ENCODE measurements at places on chromosomes 16 and 17.

DNA sequence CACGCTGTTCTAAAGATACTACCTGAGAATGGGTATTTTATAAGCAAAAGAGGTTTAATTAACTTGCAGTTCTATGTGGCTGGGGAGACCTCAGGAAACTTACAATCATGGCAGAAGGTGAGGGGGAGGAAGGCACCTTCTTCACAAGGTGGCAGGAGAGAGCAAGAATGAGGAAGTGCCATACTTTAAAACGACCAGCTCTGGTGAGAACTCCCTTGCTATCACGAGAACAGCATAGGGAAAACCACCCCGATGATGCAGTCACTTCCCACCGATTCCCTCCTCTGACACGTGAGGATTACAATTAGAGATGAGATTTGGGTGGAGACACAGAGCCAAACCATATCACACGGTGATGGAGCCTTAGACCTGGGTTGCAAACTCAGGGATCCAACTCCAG, 317.5 kb upstream of the EEF2KMT start:
- no peak for DNase-seq

- no peak for DNase-seq
Observed at GRCh38 chr16:27851586-27851985, 211.9 kb downstream of the GSG1L start.

DNA sequence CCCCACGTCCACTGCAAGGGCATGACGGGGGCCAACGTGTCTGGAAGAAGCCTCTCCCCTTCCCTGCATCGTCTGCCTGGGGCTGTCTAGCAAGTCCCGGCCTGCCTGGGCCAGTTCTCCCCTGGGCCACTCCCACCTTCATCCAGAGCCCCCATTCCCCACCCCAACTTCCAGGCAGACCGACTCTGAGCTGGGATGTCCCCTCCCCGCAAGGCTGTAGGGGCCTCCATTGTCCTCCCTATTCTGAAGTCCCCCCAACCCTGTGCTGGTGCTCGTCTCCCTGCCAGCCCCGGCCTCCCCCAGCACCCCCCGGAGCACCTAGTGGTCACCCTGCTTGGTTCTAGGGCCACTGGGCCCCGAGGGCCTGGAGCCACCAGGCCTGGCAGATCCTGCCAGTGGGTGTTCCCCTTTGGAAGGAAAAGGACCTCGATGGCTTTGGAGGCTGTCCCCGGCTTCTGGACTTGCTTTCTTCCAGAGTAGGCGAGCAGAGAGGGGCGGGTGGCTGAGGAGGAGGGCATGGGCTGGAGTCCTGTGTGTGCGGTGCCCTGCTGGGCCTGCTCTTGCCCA, 4.8 kb downstream of the GLIS2 start:
- DNase-seq, result no peak

DNA sequence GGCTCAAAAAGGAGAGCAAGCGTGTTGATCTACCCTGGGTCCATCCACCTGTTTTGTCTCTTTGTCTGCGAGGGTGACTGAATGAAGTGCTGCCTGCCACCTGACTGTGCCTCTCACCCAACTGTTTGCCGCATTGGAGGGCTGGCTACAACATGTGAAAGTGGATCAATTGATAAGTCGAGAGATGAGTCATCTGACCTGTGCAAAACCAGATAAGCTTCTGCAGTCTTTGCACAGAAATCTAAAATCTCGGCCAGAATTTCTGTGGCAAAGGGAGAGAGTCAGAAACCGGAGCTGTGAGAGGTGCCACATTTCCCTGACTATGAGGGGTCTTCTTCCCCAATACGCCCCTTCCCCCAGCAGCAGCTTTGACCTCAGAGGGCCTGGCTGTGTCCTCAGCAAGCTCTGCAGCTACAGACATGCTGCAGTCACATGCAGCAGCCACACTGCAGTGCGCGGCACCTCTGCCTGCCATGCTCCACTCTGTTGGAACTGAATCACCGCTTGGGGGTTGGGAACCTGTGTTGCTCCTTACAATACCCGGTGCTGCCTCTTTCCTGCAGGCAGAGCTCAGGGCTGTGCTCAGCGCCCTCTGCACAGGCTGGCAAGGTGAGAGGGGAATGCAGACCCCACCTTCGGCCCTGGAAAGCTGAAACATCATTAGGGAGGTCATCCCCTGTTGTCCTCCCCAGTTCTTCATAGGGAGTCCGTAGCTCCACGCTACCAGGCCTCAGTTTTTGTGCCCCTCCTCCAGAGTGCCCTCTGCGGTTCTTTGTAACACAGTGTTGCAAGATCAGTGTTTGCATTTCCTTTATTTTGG, 16.2 kb upstream of the HAS3 start:
- DNase-seq, result no peak

- no peak for DNase-seq
Observed at GRCh38 chr17:17540278-17540906, 44.2 kb upstream of the RASD1 start.

GRCh38 chr17:17681187-17681743, at the start of gene RAI1:
RAI1 (plus strand) TSS chr17:17681458; CDS start chr17:17792949, 111,491 bp downstream.
- peak; percentile 82 for DNase-seq

DNA sequence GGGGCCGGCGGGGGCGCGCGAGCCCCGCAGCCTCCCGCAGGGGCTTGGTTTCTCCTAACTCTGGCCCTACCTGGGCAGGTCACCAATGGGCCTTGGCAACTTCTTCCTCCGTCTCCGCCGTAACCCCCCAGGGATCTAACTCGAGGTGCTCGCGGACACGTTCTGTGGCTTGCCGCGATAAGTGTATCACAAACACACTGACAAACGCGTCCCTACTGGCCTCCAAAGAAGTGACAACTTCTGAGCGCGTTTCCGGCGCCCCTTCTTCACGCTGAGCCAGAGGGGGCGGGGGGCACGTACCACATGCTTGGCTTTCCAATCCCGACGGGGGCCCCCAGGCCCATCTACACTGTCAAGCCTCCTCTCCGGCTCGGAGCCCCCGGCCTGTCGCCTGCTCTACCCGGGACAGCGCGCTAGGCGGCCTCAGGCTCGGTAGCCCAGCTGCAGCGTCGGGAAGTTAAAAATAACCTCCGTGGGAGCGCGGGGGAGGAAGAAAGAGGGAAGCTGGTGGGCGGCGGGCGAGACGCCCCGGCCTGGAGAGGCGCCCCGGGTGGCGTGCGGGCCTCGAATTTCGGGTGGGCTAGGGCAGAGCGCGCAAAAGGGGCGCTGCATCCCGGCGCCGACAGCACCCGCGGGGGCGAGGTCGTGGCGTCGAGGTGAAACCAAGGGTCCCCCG, 725 bp upstream of the SPHK1 start:
- no peak for DNase-seq

DNA sequence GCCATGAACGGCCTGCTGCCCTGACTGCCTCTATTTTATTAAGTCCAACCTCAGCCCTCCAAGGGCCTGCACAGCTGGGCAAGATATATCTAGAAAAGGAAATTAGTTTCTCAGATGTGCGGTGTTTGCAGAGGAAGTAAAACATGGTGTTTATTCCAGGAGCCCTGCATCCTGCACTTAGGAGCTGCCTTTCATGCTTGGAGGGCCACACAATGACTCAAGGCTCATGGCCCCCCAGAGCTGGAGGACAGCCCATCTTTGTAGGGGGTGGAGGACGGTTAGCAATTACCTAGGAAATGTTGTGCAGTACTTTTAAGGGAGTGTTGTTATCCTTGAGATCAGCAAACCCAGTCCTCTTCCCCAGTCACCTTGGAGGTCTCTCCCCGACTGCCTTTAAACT, 80.5 kb downstream of the COPRS start:
- no peak for DNase-seq

DNA sequence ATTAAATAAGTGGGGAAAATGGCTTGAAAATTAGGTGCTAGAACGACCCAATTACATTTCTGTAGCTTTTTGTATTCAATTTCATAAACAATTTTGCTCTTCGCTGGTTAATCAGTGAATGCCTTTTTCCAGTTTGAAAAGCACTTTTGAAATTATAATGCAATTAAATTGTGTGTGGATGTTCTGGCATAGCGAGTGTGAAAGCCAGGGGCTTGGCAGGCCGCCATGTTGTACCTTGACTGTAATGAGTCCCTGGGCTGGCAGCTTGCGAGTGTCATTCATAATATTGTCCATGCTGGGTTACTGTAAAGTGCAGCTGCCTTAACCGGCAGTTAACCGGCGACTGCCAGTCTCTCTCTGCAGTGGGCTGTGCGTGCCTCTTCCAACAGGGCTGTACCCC, 177.8 kb downstream of the CCDC182 start:
- no peak for DNase-seq

DNA sequence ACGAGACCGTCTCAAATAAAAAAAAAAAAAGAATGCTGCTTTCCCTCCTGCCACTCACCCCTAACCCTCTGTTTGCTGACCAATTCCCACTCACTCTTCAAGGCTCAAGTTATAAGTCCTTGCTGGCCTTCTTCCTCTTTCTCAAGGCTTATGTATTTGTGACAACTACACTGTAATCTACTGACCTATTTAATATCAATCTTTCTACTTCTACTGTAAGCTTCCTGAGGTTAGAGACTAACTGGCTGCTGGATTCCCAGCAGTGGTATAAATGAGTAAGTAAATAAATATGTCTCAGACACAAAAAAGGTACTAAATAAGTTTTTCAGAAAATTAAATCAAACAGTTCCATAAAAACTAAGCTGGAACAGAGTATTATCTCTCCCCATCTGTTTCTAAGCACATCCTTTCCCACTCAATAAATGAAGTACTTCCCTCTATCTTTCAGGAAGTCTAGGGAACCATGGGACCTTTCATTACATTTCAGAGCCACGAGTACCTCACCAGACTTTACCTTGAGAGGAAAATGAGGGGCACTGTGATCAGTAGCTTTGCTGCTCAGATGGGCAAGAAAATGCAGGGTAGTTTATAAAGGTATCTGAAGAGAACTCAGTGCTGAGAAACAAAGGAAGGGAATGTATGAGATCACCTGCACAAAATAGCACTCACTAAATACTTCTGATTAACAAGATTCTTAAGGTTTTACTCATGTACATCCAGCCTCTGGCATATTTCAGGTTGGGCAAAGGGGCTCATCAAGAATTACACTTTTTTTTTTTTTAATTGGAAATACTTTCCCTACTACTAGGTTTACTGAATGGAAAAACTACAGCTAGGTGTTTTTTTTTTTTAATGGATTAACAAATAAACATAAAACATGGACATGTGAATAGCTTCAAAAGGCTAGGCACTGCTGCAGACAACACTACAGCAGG, 10.8 kb downstream of the SSH2 start:
- no peak for DNase-seq

- DNase-seq, result no peak
Observed at GRCh38 chr17:16427020-16427419, 11.6 kb downstream of the TRPV2 start.

- DNase-seq, result no peak
Observed at GRCh38 chr16:89700649-89701424, 668 bp downstream of the SPATA2L start.

- DNase-seq, result no peak
Observed at GRCh38 chr16:57128771-57129389, 36.5 kb downstream of the CPNE2 start.

DNA sequence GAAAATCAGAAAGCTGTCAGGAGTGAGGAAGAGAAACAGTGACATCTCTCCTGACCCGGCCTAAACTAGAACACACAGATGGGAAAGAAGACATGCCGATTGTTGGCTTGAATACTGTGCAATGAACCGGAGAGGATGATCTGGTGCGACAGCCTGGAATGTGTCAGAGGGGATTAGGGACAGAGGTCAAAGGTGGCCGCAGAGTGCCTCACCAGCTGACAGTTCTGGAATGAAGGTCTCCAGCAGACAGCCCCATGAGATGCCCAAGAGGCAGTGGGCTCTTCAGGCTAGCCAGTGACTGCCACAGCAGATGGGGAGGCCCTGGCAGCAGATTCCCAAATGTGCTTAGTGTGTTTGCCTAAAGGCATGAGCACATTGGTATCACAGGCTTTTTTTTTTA, 623.2 kb downstream of the CDH8 start:
- DNase-seq, result no peak

- DNase-seq, result peak; percentile 41
Observed at GRCh38 chr17:79562931-79563210, 48.0 kb downstream of the RBFOX3 start.

DNA sequence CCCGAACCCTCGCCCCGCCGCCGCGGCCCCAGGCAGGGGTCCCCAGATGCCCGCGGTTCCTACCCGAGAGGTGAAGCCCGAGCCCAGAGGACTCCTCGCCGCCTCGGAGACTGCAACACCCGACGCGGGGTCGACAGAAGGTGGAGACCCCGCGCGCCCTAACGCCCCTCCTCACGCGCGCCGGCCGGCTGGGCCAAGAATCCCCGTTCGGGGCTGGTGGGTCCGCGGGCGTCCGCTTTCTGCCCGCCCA, 515 bp downstream of the SUMO2 start:
- DNase-seq, result peak; percentile 46
